Osteocyte (in vitro differentiated cells): ENCODE measurements at places on chromosomes 13 and 19. TPM values are rescaled to one million over a fixed set of nuclear protein-coding genes. Genes with fewer than 3 reads are reported as not detected.

- H3K27me3 ChIP-seq, result peaks cover 25% of the 10 kb centered on the region
- H3K4me1 ChIP-seq, result peaks cover 7% of the 10 kb centered on the region
- H3K4me3 ChIP-seq, result no peak within 1 kb of the TSS
- no peak for DNase-seq
- no peak within 1 kb of the TSS for H3K27ac ChIP-seq
- no peaks in the 10 kb centered on the region for H3K36me3 ChIP-seq
These were observed at the start of gene FXYD3 for GRCh38 chr19:35115177-35115951. TSS of gene FXYD3 (plus strand) at chr19:35115823. CDS start at chr19:35119377, 3,554 bp downstream.

DNA sequence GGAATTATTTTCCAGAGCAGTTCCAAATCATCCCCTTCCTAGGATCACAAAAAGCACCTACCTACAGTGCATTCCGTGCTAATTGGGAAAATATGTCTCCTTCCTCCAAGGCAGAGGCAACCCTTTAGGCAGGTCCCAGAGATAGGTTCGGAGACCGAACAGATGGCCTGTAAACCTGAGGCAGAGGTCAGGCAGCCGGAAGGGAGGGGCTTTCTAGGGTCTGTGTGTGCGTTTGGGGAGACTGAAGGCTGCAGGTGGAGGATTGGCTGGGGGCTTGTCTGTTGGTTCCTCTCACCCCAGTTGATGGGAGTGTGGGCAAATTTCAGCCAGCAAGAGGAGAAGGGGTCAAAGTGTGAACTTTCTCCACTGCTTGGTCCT, 7.1 kb downstream of the KCNN4 start:
- no peak for DNase-seq
- H3K4me1 ChIP-seq, result peaks cover 28% of the 10 kb centered on the region
- H3K27ac ChIP-seq, result no peak overlapping the region
- H3K36me3 ChIP-seq, result no peaks in the 10 kb centered on the region

The CLC gene
- total RNA-seq, result not detected in 2 replicates

The CEACAM19 gene
- 6.3 and 7.4 TPM in 2 replicates for total RNA-seq
